A549 treated with RU486 at 1 μM for 4 hours (cell line): ENCODE measurements at places on chromosomes 12 and 14. TPM values are rescaled to one million over a fixed set of nuclear protein-coding genes. Genes with fewer than 3 reads are reported as not detected.

Gene PGF
- total RNA-seq = 2.4 to 4.1 TPM (median 3.2 TPM) in 5 replicates

Gene ISCU
- total RNA-seq = 90.4 to 105 TPM (median 95.4 TPM) in 5 replicates

Gene COCH
- total RNA-seq = 21.2 to 27.3 TPM (median 26.0 TPM) in 5 replicates

Gene GLIPR1L2
- total RNA-seq = 0.14 to 0.41 TPM (median 0.18 TPM) in 4 of 5 replicates, not detected in the other

Gene MUCL1
- not detected in 5 replicates for total RNA-seq

Gene P2RX2
- total RNA-seq = not detected in 5 replicates

Gene ANO2
- total RNA-seq = 0.05 TPM in 1 of 5 replicates, not detected in the others

Gene VCPKMT
- 6.3 to 10.4 TPM (median 8.9 TPM) in 5 replicates for total RNA-seq

Gene RASSF9
- 0.16 to 0.63 TPM (median 0.53 TPM) in 5 replicates for total RNA-seq

Gene KRT77
- not detected in 5 replicates for total RNA-seq

Gene RBM19
- total RNA-seq = 15.6 to 17.4 TPM (median 16.9 TPM) in 5 replicates

Gene TGFB3
- 0.80 to 1.3 TPM (median 1.2 TPM) in 5 replicates for total RNA-seq

Gene GPR84
- total RNA-seq = not detected in 5 replicates

Gene LMNTD1
- total RNA-seq = not detected in 5 replicates

Gene LRTM2
- not detected in 5 replicates for total RNA-seq

Gene CRIP2
- 91.2 to 177 TPM (median 149 TPM) in 5 replicates for total RNA-seq

Gene OASL
- total RNA-seq = 4.8 to 7.3 TPM (median 6.1 TPM) in 5 replicates

Gene NEUROD4
- total RNA-seq = not detected in 5 replicates

Gene RD3L
- not detected in 5 replicates for total RNA-seq

Gene AMN
- 0.21 to 0.64 TPM (median 0.43 TPM) in 5 replicates for total RNA-seq

Gene MORN3
- 0.27 to 0.56 TPM (median 0.30 TPM) in 5 replicates for total RNA-seq

Gene EXOC3L4
- 0.53 to 2.7 TPM (median 2.0 TPM) in 5 replicates for total RNA-seq

Gene VDR
- total RNA-seq = 2.8 to 3.6 TPM (median 3.0 TPM) in 5 replicates

Gene RHEBL1
- total RNA-seq = 4.9 to 6.1 TPM (median 5.7 TPM) in 5 replicates

Gene IGF1
- total RNA-seq = 0.30 TPM in 1 of 5 replicates, not detected in the others

Gene GALNT6
- total RNA-seq = 2.6 to 4.3 TPM (median 4.0 TPM) in 5 replicates

Gene NR1H4
- 0.07 TPM in 1 of 5 replicates, not detected in the others for total RNA-seq

Gene BEGAIN
- total RNA-seq = 6.6 to 13.7 TPM (median 9.0 TPM) in 5 replicates

Gene IFI27
- 0.25 to 2.0 TPM (median 1.1 TPM) in 5 replicates for total RNA-seq

Gene OTOGL
- total RNA-seq = 0.02 TPM in 1 of 5 replicates, not detected in the others

Gene SERPINA3
- total RNA-seq = 6.1 to 7.6 TPM (median 6.6 TPM) in 5 replicates

Gene BHLHE41
- 0.66 to 2.2 TPM (median 0.87 TPM) in 5 replicates for total RNA-seq

Gene TAS2R8
- not detected in 5 replicates for total RNA-seq

Gene C12orf50
- total RNA-seq = 0.06 TPM in 1 of 5 replicates, not detected in the others

Gene DACT1
- total RNA-seq = 0.39 to 0.77 TPM (median 0.51 TPM) in 5 replicates

Gene MAGOHB
- total RNA-seq = 48.7 to 68.4 TPM (median 52.5 TPM) in 5 replicates

Gene TSPAN9
- 18.7 to 30.3 TPM (median 22.9 TPM) in 5 replicates for total RNA-seq

Gene INSM2
- total RNA-seq = 0.05 to 0.08 TPM in 2 of 5 replicates, not detected in the others

Gene NKX2-1
- 0.07 TPM in 1 of 5 replicates, not detected in the others for total RNA-seq

Gene MYO1H
- not detected in 5 replicates for total RNA-seq

Gene ANG
- 8.3 to 12.0 TPM (median 11.4 TPM) in 5 replicates for total RNA-seq

Gene SIX6
- not detected in 5 replicates for total RNA-seq

Gene TAS2R19
- 0.16 TPM in 1 of 5 replicates, not detected in the others for total RNA-seq

Gene GALNT8
- not detected in 5 replicates for total RNA-seq

Gene DLGAP5
- total RNA-seq = 19.2 to 42.0 TPM (median 33.7 TPM) in 5 replicates

Gene COX8C
- total RNA-seq = not detected in 5 replicates

Gene SERPINA5
- total RNA-seq = 0.10 to 0.33 TPM (median 0.22 TPM) in 5 replicates

Gene BBOF1
- 2.3 to 5.2 TPM (median 3.6 TPM) in 5 replicates for total RNA-seq

Gene TAS2R9
- not detected in 5 replicates for total RNA-seq

Gene SMIM41
- total RNA-seq = not detected in 5 replicates

Gene VRTN
- total RNA-seq = not detected in 5 replicates

Gene SH2B3
- 7.5 to 8.5 TPM (median 7.8 TPM) in 5 replicates for total RNA-seq

Gene SCAF11
- 40.3 to 67.5 TPM (median 53.2 TPM) in 5 replicates for total RNA-seq

Gene SLC10A1
- not detected in 5 replicates for total RNA-seq

Gene CPNE6
- not detected in 5 replicates for total RNA-seq

Gene STAC3
- total RNA-seq = 0.26 to 0.50 TPM (median 0.30 TPM) in 5 replicates

Gene LALBA
- not detected in 5 replicates for total RNA-seq
